ENCODE measurements at places on chromosomes 3 and 15. TPM values are rescaled to one million over a fixed set of nuclear protein-coding genes. Genes with fewer than 3 reads are reported as not detected.
A peak's percentile ranks its signal among the peaks of the same experiment; 100 is the strongest.

GRCh38 chr15:76930831-76931396, 635 bp upstream of the RCN2 start:
- H3K4me1 ChIP-seq, result no peaks in the 10 kb centered on the region
- H3K27me3 ChIP-seq, result no peaks in the 10 kb centered on the region
- no peak for DNase-seq
- H3K36me3 ChIP-seq, result peaks cover 16% of the 10 kb centered on the region
- H3K4me3 ChIP-seq, result peak overlapping the region; percentile 69

DNA sequence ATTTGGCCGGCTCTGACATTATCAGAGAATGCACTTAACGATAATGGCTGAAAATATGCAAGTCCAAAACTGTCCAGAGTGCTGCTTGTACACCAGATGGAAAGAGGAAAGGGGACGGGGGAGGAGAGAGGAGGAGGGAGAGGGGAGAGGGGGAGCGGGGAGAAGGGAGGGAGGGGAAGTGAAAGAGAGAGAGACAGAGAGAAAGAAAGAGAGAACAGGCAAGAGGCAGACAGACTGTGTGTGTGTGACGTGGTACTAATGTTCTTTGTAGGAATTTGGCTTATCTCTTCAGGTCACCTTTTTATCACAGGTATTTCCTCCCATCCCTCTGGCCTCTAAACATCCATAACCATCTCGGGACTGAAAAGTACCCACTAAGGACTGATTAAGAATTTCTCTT, 75.1 kb upstream of the LMOD3 start:
- no peak for DNase-seq
- peaks cover 12% of the 10 kb centered on the region for H3K36me3 ChIP-seq
- no peaks in the 10 kb centered on the region for H3K27me3 ChIP-seq
- H3K27ac ChIP-seq, result no peak overlapping the region

GRCh38 chr3:169812332-169813235, at the start of the genes LRRC34 and LRRIQ4:
Gene LRRC34, minus strand, starts transcription at chr3:169812904. Its CDS starts 356 bp downstream, at chr3:169812548.
Gene LRRIQ4, plus strand, starts transcription at chr3:169812870. Its CDS starts 9,052 bp downstream, at chr3:169821922.
- H3K4me3 ChIP-seq, result peak within 1 kb of the TSS; percentile 73
- H3K27ac ChIP-seq, result peak within 1 kb of the TSS; percentile 47
- no peaks in the 10 kb centered on the region for H3K4me1 ChIP-seq
- H3K27me3 ChIP-seq, result no peaks in the 10 kb centered on the region

The DNAJA4 gene
- 3.5 TPM for total RNA-seq
